ENCODE measurements at places on chromosomes 4 and X.

GRCh38 chr4:141180991-141181761 lies 39.5 kb upstream of the ZNF330 start:
- DNase-seq: no peak

DNA sequence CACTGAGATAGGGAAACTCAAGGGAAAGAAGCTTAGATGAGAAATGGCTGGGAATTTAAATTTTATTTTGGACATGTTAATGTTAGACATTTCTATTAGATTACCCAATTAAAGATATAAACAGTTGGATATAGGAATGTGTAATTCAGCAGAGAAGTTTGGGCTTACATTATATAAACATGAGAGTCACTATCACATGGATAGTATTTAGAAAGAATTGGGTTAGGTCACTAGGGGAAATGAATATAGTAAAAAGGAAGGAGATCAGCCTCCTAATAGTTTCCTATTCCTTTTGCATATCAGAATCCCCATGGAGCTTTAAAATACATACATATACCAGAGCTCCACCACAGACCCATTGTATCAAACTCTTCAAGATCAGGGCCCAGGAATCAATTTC lies 19.6 kb upstream of the CXCL5 start:
- DNase-seq: no peak

DNA sequence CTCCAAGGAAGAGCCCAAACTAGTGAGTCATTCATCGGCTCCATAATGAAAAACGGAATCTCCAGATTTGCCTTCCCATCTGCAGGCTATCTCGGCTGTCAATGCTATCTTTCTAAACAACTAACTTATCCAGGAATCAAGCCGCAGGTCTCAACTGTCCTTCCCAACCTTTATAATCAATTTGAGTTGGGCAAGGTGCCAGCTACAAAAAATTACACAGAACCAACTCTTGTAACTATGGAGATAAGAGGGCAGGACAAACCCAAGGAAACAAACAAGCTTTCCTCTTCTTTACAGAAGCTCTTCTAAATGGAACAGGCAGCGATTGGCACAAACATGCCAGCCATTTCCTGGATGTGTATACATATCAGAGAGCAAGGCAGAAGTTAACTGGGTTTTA lies 61.2 kb upstream of the RAI2 start:
- peak; percentile 29 for DNase-seq

- DNase-seq: no peak
Observed at GRCh38 chr4:1983846-1984405, 24.8 kb downstream of the NELFA start.

- no peak for DNase-seq
Observed at GRCh38 chr4:77188498-77189220, 31.7 kb downstream of the CCNG2 start.

DNA sequence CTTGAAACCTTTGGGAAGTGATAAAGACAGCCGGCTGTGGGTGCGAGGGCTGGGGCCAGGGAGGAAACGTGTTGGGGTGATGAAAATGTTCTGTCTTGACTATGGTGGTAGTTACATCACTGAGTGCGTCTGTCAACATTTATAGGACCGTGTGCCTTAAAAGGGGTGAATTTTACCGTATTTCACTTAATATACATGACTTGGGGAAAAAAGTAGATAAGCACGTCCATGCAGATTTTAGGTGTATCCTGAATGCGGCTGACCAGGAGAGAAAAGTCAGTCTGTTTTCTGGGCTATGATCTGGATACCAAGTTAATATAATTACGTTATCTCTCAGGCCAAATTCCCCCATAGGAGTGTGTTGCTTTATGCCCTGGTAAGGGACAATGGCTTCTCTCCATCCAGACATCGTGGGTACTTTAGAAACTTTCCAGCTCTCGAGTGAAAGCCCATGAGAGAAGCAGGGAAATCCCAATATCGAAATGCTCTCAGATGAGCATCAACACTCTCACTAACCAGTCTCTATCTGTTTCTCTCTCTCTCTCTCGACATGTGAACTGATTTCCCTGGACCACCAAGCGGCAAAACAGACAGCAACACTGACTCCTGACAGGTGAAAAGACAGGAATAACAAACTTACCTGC lies 71.5 kb downstream of the IRF2 start:
- no peak for DNase-seq

- peak; percentile 23 for DNase-seq
Observed at GRCh38 chr4:153426207-153426885, 39.8 kb upstream of the TMEM131L start.
